ENCODE measurements at places on chromosomes 7 and 10.

DNA sequence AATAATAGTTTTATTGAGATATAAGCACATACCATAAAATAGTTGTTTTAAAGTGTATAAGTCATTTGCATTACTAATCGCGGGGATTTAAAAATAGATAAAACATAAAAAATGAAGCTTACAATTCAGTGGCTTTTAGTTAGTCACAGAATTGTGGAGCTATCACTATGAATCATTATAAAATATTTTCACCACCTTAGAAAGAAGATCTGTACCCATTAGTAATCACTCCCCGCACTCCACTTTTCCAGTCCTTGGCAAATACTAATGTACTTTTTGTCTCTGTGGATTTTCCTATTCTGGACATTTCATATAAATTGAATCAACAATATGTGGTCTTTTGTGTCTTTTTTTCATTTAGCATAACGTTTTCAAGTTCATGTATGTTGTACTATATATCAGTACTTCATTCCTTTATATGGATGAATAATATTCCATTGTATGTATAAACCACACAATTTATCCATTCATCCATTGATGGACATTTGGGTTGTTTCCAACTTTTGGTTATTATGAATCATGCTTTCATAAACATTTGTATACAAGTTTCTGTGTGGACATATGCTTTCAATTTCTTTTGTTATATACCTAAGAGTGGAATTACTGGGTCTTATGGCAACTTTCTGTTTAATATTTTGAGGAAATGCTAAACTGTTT is 162.5 kb downstream of the MAGI2 start:
- no peak for DNase-seq

- DNase-seq, result no peak
Observed at GRCh38 chr10:24494777-24495176, 228.9 kb downstream of the ARHGAP21 start.

DNA sequence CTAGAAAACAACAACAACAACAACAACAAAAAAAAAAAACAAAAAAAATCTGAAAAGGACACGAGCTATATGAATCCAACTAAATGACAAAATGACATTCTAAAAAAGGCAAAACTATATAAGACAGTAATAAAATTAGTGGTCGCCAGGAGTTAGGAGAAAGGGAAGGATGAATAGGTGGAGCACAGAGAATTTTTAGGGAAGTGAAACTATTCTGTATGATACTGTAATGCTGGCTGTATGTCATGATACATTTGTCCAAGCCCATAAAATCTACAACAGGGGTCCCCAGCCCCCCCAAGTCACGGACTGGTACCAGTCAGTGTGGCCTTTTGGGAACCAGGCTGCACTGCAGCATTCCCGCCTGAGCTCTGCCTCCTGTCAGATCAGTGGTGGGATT is 2.8 kb upstream of the PUS7 start:
- no peak for DNase-seq

GRCh38 chr10:85979598-85979997 is 387.0 kb downstream of the GRID1 start:
- no peak for DNase-seq

GRCh38 chr10:110556969-110557601 is 10.4 kb upstream of the SMC3 start:
- DNase-seq, result peak; percentile 45

- no peak for DNase-seq
Observed at GRCh38 chr7:50983850-50984249, 201.2 kb upstream of the GRB10 start.

DNA sequence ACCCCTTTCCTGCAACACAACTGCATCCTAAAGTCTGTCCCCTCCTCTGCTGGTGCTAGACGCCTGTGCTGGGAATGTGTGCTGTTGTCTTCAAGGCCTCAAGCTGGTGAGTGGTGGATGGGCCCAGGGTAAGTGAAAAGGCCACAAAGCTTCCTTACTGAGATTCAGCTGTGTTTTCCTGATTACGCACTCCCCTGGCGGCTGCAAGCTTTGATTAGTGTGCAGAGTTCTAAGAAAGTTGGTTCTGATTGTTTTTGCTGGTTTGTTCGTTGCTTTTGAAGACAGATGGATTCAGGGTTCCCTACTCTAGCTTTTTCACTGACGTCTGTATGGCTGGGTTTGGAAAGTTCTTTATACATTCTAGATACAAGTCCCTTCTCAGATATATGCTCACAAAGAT is 11.9 kb upstream of the FOXL3 start:
- DNase-seq, result no peak

DNA sequence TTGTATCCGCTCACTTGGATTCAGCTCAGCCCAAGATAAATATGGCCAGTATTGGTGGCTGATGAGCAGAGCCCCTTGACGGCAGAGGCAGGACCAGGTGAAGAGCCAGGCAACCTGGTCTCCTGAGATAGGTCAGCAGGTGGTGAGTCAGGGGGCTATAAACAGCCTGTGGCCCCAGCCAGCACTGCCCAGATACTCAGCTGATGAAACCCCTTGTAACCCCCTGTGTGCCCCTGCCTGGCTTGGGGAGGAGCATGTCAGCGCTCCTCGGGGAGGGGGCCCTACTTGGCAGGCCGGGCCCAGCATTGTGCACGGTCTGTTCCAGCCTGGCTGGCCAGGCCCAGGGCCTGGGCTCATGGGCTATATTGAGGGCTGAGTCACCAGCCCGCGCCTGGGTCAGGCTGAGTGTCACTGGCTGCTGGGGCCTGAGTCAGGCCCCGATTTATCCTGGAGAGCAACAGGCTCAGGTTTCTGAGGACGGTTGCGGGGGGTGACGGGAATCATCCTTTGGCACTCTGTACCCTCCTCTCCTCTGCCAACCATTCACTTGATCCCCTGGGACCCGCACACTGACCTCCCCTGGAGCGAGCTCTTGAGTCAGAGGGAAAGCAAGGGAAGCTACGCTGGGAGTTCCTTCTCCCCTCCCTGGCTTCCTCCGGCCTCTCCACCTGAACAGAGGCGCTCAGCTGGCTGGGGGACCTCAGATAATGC is 2.8 kb upstream of the FLNC start:
- DNase-seq, result no peak

- no peak for DNase-seq
Observed at GRCh38 chr7:44288381-44288685, 37.1 kb downstream of the CAMK2B start.

GRCh38 chr7:55532150-55532917 is 40.0 kb downstream of the VOPP1 start:
- DNase-seq, result no peak

- DNase-seq, result no peak
Observed at GRCh38 chr10:125206623-125207022, 46.3 kb upstream of the CTBP2 start.

DNA sequence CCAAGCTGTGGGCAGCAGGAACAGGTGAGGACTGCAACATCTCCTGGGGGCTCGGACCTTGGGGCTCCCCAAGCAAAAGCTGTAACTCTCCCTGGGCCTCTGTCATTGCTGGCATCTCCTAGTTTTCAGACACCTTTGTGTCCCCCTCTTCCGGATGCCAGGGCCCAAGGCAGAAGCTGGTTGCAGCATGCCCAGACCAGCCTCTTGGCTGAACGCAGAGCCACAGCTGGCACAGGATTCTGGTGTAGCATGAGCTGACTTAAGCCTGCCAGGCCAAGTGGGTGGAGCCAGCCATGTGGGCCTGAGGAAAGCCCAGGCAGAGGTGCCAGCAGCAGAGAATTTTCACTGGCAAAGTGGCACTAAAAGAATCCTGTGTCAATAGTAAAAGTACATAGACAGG is 43.5 kb downstream of the ZWINT start:
- no peak for DNase-seq

Measured in stimulated activated CD4-positive, alpha-beta T cell treated with anti-CD3 and anti-CD28 coated beads, Interleukin-1b, Interleukin-23, amount 100 ng/mL, for 4 hours (primary cell).